SK-N-SH treated with all-trans-retinoic acid at 6 μM for 48 hours (cell line): ENCODE measurements at places on chromosomes 7 and 10.

DNA sequence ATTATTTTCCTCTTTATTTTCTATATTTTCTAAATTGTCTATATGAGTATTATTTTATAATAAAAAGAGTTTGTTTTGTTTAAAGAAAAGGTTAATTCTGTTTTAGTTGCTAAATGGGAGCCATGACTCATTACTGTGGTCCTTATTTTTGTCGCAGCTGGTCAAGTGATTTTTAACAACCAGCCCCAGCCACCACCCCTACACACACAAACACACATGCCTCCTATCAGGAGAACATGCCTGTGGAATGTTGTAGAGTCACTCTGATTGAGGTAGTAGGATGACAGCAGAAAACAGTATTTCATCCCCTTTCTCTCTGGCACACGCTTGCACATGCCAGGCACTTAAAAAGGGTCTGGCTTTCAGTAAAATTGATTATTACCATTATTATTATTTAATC is 68.6 kb upstream of the GDF10 start:
- no peak for ATAC-seq

- no peak for ATAC-seq
Observed at GRCh38 chr7:143325240-143325639, 9.3 kb downstream of the CLCN1 start.

DNA sequence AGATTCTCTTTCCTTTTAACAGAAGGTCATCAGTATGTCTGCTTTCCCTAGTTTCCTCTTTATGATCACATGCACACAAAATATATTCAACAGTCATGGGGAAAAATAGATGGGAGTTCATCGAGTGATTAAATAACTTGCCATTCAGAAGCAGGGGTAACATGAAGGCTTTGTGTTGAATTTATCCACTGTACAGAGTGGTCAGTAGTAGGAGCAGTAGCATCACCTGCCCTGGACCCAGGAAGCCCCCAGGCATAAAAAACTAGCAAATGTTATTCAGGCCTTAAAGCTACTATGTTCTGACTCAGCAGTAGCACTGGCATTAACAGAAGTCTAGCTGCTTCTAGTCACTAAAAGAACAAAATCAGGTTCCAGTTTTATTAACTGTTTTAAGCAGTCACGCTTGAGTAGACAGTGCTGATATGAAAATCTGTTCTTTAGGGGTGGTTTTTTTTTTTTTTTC is 31.4 kb upstream of the FAM133B start:
- ATAC-seq: peak; percentile 61

DNA sequence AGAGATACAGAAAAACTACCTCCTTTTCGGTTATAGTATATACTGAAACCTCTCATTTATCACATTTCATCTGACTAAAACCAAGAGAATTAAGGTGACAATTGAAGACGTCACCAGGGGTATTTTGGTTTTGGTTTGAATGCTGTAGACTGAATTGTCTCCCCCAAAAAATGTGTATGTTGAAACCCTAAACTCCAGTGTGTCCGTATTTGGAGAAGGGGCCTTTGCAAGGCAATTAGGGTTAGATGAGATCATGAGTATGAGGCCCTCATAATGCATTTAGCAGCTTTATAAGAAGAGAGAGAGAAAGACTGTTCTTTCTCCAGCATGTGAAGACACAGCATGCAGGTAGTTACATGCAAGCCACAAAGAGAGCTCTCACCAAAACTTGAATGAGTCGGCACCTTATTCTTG is 59.5 kb downstream of the CACNA2D1 start:
- ATAC-seq: no peak

DNA sequence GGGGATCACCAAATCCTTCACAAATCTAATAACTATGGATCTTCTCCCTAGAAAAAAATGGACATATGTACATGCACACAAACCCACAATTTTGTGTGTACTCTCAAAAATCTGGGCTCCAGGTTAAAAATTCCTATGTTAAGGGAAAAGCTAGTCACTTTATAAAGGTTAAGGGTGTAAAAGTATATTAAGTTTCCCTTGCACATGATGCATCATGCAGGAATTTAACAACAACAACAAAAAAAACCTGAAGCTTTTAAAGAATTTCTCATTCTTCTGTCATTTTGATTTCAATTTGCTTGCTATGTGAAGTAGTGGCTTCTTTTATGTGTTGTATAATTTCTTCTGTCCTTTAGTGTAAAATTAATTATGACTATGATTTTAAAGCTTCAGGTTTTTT is 123.7 kb downstream of the CNOT4 start:
- peak; percentile 23 for ATAC-seq

DNA sequence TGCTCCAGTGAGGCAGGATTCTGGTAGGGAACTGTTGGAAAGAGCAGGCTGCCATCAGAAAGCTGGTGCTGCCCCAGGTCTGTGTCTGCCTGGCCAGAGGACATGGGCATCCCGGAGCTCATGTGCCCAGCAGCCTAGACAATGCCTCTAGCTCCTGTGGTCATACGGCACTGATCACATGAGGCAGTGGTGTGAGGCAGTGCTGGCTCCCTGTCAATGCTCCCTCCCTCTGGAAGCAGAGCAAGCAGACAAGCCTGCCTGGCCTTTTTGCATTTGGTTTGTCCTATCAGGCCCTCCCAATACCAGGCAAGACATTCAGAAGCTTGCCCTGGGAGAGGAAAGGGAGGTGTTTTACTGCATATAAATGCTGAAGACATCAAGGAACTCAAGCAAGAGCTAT is 19.5 kb upstream of the MMP21 start:
- no peak for ATAC-seq

- ATAC-seq: no peak
Observed at GRCh38 chr10:64444163-64444562, 923.0 kb downstream of the REEP3 start.

- ATAC-seq: no peak
Observed at GRCh38 chr10:131690805-131691239, 210.0 kb upstream of the PPP2R2D start.

- peak; percentile 74 for ATAC-seq
Observed at GRCh38 chr10:69446650-69447151, 4.6 kb upstream of the TSPAN15 start.

DNA sequence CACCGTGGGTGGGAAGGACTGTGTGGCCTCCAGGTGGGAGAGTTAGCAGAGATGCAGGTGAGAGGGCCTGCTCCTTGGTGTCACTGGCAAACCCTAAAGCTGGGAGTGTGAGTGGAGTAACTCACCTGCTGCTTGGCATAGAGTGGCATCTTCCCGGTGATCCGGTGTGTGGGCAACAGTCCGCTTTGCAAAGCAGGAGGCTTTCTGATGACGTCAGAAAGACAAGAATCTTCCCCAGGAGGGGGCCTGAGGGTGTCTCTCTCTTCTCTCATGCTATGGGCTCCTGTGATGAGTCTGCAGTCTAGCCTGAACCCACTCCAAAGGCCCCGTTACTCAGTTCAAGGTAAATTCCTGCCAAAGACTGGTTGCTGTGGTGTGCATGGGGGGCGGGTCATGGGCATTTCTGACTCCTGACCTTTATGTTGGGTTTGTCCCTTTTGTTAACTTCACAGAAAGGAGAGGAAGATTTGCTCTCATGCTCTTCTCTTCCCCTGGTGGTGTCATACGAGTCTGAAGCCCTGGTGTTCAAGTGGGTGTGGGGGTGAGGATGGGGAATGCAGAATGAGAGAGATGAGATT is 187.9 kb downstream of the GATA3 start:
- no peak for ATAC-seq

GRCh38 chr7:155066417-155066950 is 3.6 kb upstream of the HTR5A start:
- peak; percentile 18; the same call in 1 of the 3 replicates for ATAC-seq

GRCh38 chr7:15481132-15481531 is 80.7 kb downstream of the AGMO start:
- no peak for ATAC-seq

GRCh38 chr7:99008181-99008631 is 129.9 kb downstream of the TRRAP start:
- ATAC-seq: no peak

GRCh38 chr7:23968791-23969190 is 258.8 kb downstream of the STK31 start:
- ATAC-seq: no peak

- no peak for ATAC-seq
Observed at GRCh38 chr7:584122-584465, 64.4 kb upstream of the PDGFA start.

GRCh38 chr10:108496106-108496505 is 1331.6 kb upstream of the SORCS1 start:
- no peak for ATAC-seq

DNA sequence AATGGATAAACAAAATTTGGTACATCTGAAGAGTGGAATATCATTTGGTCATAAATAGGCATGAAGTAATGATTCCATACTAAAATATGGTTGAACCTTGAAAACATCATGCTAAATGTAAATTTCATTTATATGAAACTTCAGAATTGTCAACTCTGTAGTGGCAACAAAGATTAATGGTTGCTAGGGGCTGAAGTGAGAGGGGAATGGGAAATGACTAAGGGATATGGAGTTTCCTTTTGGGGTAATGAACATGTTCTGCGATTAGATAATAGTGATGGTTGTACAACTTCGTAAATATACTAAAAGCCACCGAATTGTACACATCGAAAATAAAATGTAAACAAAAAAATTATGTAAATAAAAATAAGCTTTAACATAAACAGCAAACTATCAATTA is 384.1 kb upstream of the STEAP1 start:
- no peak for ATAC-seq

- ATAC-seq: no peak
Observed at GRCh38 chr7:129266181-129266580, 41.4 kb downstream of the AHCYL2 start.

DNA sequence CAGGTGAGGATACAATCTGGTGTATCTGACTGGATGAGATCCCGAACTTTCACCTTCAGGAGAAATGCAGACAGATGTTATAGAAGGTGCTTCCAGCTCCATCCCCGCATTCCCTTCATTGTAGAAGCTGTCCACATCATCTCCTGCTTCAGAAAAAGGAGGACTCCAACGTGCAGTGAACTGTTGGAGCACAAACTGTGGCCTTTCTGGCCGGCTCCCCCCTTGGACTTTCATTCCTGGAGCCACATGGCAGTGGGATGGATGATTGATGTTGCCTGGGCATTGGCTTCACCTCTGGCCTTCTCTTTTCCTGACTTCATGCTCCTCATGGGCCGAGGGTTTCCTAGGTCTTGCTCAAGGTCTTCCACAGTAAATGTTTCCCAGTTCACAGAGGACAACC is 29.6 kb upstream of the ZNF273 start:
- no peak for ATAC-seq

DNA sequence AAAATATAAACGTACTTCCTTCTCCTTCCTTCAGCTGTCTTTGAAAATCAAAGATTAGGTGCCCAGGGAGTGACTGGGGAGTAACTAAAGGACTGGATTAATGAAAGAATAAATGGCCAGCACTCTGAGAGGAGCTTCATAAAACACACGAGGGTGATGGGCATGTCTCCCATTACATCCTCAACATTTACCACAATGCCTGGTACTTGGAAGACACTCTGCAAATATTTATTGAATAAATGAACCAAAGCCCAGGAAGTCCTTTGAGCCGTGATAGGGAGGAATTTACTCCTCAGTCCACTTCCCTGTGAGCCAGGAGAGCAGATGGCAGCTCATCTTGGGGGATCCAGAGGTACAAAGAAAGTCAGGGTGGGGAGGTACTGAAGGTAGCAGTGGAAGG is 96.3 kb downstream of the RAB11FIP2 start:
- ATAC-seq: no peak

GRCh38 chr10:96047004-96047649 is 3.7 kb downstream of the CCNJ start:
- no peak for ATAC-seq

DNA sequence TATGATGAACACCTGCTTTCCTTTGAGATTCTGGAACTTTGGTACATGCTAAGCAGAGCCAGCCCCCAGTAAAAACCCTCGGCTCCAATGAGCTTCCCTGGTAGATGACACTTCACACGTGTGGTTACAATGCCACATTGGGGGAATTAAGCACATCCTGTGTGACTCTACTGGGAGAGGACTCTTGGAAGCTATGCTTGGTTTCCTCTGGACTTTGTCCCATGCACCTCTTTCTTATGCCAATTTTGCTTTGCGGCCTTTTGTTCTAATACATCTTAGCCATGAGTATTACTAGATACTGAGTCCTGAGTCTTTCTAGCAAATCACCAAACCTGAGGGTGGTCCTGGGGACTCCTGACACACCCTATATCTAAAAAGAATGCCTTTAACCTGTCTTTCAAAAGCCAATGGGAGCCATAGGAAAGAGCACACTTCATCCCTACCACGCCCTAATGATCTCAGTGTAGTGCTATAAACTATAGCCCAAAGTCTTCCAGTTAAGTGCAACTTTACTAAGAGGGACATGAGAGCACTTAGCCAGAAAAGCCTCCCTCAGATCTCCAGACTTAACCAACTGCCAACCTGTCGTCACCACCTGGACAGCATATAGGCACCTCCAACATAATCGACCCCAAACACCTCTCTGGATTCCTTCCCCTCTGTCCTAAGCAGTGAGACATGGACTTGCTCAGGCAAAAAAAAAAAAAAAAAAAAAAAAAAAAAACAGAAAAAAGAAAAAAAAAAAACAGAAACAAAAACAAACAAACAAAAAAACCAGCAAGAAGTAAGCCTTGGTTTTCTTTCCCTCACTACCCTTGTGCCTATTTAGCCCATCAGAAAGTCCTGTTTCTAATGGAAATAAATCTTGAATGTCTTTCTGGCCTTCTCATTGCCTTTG is 37.4 kb downstream of the CCDC6 start:
- ATAC-seq: no peak

DNA sequence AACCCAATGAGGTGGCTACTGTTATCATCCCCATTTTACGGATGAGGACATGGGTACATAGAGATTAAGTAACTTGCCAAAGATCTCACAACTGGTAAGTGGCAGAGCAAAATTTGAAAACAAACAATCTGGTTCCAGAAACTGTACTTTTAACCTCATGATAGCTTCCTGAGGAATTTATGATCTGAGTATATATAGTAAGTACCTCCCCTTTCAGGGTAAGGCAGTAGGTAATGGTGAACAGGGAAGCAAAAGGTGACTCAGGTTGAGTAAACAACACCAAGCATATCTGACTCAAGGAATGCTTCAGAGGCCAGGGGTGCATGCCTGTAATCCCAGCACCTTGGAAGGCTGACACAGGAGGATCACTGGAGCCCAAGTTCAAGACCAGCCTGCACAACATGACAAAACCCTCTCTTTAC is 21.1 kb downstream of the KLLN start:
- ATAC-seq: peak; percentile 59

GRCh38 chr10:3195726-3196125 is 23.1 kb upstream of the PITRM1 start:
- no peak for ATAC-seq

DNA sequence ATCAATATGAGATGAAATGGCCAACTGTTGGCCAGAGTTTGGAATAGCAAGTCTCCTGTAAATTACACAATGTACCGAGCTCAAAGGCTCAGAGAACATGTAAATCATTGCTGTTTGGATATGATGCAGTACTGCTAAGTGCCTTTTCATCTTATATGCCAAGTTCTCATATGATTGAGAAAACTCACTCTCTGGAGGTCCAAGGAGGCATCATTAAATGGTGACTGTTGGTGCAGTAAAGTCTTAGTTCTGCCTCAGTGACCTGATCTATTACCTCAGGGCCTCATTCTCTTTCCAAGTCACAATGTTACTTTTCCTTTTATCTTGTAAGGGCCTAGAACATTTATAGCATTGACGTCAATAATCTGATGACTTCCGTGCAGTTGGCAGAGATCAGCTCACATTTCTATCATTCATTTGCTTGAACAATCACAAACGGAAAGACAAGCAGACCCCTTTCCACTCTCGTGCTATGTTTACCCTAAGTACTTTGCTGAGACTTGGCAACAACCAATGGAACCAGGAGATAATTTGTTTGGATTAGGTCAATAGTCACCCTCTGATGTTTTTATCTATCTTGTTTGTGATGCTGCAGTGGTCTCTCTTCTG is 32.6 kb upstream of the PDK4 start:
- ATAC-seq: no peak

GRCh38 chr7:106484562-106484961 is 176.4 kb downstream of the CCDC71L start:
- peak; percentile 18 for ATAC-seq
